Hepatic stellate cell (primary cell): ENCODE measurements at places on chromosomes 2 and 18.

DNA sequence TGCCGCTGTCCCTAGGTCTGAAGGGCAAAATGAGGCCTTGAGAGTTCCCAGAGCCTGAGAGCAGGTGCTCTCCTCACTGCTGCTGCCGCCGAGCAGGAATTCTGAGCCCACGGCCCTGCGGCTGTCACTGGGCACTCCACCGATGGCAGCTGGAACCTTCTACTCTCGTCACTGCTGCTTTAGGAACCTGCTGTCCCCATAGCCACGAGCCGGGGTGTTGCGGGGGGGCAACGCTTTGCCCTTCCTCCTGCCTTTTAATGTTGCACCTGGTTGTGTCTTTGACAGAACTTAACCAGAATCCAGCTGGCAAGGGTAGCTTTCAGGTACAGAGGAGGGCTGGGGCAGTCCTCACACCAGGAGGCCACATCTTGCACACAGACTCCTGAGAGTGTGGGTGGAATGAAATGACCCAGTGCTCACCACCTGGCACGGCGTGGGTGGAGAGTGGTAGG is 32.3 kb downstream of the NCK2 start:
- DNase-seq, result no peak

GRCh38 chr2:10124538-10125045 is 2.1 kb downstream of the RRM2 start:
- peak; percentile 46 for DNase-seq

DNA sequence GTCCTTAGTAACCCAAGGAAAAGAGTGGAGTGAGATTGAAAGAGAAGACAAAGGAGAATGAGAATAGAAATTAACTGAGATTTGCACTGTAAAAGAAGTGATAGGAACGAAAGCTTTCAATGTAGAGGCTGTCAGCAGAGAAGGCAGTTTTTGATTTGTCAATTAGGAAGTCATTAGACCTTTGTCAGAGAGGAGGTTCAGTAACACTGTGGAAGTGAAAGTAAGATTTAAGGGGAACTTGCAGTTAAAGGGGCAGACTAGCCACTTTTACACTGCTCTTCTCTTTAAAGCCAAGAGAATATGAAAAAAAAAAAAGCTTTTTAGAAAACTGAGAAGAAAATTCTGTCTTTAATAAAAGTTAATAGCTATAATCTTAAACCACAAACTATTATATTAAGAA is 11.5 kb upstream of the KYNU start:
- DNase-seq, result no peak

- no peak for DNase-seq
Measured at GRCh38 chr2:109385506-109385905, 228.3 kb downstream of the SEPTIN10 start.

GRCh38 chr2:166092889-166093288 is 34.9 kb downstream of the SCN1A start:
- DNase-seq, result peak; percentile 18

GRCh38 chr18:41311571-41312547 is 643.2 kb upstream of the PIK3C3 start:
- no peak for DNase-seq

DNA sequence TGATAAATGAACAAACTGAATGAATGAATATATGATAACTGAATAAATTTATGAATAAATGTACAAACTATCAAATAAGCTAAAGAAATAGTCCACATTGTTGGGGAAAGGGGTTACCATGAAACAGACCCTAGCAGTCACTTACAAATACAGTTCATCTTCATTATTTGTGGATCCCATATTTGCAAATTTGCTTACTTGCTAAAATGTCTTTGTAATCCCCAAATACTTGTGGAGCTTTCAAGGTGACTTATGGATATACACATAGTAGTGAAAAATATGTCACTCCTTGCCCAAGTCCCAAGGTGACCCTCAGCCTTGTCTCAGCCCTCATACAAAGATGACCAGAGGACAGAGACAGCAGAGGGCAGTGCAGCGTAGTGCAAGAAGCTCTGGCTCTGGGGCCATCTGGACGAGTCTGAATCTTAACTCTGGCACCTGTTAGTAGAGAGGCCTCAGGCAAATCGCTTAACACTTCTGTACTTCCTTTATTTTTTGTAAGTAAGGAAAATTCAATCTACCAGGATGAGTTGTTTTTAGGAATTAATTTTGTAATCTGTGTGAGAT is 3.1 kb downstream of the PAIP2B start:
- peak; percentile 16 for DNase-seq

- no peak for DNase-seq
Measured at GRCh38 chr18:78822949-78823285, 156.7 kb upstream of the SALL3 start.
